ENCODE measurements at places on chromosomes 12 and 14.

- no peak for DNase-seq
Measured at GRCh38 chr12:125210104-125210755, 145.0 kb downstream of the AACS start.

DNA sequence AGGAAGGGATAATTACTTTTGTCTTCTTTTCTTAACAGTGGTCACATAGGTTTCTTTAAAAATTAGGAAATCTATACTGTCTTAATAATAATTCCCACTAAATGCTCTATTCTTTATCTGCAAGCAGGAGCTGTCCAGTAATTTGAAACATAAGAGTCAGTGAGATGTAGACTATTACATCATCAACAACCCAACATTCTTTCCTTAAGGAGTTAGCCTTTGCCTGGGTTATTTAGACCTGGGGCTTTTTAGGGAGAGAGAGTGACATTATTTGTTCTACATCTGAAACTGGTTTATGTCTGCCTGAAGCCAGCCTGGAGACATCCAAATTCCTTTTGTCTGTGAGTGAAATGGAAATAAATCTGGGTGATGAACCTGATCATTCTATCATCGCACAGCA is 294.4 kb downstream of the TMTC2 start:
- DNase-seq = no peak

DNA sequence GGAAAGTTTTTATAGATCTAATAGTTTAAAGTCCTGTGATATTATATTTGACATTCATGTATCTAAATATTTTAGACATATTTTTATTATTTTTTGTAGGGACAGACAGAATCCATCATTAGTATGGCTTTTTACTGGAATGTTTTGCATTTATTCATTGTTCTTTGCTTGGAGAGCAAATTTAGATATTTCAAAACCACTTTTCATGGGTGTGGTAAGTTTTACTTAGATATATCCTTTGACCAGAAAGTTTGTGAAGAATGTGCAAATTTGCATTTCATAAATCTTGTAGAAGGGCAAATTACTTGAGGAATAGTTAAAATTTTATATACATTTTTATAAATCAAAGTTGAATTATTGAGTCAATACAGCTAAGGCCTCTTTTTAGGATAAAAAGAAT is 37.5 kb downstream of the TMEM260 start:
- DNase-seq = no peak

DNA sequence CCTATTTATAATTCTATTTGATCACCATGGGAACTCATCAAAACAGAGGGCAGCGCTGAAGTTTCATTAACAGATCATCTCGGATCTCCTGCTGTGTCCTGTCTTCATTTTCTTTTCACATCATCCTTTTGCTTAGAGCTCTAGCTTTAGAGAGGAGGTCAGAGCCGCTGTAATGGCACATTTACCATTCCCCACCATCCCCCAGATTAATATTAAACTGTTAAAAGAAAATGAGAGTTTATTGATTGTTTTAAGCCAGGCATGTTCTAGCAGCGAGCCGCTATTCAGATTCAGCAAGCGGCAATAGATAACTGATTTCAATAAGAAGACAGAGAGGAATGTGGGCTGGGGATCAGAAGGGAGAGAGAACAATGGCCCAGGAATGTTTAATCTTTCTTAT is 308.8 kb downstream of the EGLN3 start:
- DNase-seq = no peak

- no peak for DNase-seq
Measured at GRCh38 chr14:22995889-22996625, 13.7 kb upstream of the AJUBA start.

Data from small intestine (tissue), 16 donors.